ENCODE measurements at places on chromosomes 11 and 22. TPM values are rescaled to one million over a fixed set of nuclear protein-coding genes. Genes with fewer than 3 reads are reported as not detected.

Gene RAG2
- 0.09 TPM for total RNA-seq

Gene ART5
- total RNA-seq: 3.2 TPM

- DNase-seq: peak; percentile 43
Measured at GRCh38 chr11:88105951-88106350, 69.3 kb downstream of the RAB38 start.

- DNase-seq: peak; percentile 64
Measured at GRCh38 chr11:70111269-70112016, 33.3 kb downstream of the ANO1 start.

DNA sequence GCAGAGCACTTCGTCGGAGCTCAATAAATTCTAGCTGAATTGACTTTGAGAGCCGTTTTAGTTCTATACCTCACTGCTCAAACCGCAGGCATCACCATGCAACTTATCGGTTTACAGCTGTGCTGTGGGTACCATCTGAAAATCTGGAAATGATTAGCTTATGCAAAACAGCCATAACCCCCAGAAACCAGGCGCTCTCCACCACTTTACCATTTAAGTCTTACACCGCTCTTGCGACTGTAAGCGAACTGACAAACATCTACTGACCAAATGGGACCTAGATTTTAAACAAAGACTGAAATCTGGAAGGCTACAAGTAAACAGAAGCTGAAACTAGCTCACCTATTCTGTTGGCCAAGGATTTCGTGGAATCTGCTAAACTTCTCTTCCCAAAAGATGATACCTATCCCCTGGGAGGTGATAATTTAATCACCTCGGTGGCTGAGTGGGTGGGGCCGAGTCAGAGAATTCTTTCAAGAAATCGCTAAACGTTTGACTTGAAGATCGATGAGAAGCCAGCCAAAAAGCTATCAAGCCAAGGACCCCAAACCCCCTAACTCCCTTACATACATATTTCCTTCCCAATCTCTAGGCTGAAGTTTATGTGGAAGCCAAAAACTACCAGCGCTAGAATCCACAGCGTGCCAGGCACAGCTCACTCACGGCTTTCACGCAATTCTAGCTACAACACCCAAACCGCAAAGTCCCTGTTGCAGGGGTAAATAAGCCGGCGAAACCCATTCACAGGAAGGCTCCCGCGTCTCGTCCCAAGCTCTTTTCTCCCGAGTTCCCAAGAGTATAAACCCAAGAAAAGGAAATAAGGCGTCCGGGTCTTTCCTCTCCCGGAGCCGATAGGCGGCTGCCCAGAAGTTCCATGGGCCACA lies 644 bp downstream of the SPTY2D1 start:
- no peak for DNase-seq

DNA sequence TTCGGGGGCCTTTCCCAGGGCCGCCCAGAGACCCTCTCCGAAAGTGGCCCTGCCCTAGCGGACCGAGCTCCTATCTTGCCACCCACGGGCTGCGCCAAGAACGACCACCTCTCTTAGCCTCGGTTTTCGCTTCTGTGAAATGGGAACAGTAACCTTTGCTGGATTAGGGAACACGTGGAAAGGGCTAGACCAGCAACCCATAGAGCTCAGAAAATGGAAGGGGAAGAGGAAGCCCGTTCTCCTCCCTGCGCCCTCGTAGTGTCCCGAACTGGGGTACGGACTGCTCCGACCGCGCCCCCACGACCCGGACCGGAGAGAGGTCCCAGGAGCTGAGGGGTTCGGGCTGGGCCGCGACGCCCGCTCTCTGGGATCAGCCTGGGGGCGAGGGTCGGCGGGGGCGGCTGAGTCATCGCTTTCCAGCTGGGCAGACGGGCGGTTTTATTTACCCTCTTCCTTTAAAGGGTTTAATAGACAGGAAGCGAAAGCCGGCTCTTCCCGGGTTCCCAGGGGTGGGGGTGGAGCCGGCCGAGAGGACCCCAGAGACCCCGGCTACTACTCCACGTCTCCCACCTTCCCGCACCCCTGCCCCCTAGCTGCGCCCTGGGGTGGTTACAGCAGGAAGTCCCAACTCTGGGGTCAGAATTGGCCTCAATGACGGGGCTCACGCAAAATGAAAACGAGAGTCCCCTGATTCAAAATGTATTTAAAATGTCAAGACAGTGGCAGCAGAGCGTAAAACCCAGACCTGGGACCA lies 907 bp upstream of the PHLDA2 start:
- DNase-seq: no peak

GRCh38 chr22:27999876-28000275 lies 80.8 kb upstream of the PITPNB start:
- DNase-seq: no peak

DNA sequence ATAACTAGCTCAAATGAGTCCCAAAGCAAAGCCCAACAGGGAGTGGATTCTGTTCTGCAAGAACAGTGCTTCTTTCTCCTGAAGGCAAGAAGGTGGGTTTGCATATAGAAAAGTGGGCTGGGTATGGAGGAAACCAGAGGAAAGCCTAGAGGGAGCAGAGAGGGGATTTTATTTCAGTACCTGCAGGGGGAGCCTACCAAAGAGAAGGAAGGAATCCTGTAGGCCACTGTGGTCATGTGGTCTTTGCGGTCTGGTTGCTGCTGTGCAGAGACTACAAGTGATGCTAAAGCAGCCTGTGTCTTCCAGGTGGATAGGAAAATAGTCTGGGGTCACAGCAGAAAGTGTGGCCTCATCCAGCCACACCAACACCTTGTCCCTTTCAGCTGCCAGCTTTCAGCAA lies 33.2 kb upstream of the ZBTB16 start:
- no peak for DNase-seq

DNA sequence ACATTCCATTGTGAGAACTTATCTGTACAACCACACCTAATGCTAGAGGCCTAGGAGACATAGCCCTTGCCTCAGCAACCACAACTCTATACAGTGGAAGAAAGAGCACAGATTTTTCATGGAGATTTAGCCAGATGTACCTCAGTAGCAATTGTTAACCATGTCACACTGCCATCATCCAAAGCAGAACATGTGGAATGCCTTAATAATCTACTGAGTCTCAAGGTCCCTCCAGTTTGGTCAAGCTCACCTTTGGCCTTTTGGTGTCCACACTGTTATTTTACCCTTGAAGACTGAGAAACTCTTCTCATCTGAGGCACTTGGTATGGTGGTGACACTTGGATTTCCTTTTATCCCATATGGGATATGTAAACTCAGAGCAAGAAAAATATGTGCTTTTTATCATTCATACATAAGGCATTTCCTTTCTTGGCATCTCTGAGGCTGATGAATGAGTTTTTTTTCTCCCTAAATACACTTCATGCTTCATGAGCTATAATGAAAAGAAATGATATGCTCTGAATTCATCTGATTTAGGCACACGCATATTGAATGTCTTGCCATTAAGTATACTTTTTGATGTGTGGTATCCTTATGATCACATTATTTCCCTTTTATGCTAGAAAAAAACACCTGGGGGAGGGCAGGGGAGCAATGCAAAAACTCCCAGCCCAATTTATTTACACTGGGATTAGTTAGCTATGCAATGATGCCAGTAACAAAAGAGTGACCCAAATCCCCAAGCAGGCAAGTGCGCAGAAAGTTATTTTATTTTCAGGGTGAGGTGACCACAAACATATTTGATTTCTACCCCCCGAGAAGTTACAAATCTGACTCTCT lies 63.3 kb upstream of the ME3 start:
- DNase-seq: no peak

- DNase-seq: no peak
Measured at GRCh38 chr11:27234961-27235360, 128.1 kb downstream of the CCDC34 start.

- peak; percentile 78 for DNase-seq
Measured at GRCh38 chr11:124586238-124586860, 16.6 kb downstream of the OR8A1 start.

DNA sequence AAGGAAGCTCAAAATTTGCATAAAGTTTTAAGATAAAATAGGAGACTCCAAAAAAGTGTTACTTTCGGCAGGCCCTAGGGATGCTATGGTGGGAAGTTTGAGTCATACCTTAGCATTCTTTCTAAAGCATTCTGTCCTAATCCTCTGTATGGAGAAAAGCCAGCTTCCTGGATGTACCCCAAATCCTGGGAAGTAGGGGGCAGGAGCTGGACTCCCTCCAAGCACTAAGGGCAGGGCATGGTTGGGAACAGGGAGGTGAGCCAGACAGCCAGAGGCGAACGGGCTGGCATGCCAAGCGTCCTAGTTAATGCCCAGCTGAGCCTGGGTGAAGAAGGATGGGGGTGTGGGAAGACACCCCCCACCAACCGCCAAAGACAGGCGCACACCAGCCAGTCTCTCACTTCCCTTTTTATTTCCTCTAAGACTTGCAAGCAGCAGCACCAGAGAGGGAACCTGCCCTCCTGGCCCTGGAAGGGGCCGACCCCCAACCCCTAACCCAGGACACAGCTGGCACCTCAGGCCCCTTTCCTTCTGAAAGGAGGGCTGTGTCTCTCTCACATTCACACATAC lies 23.9 kb downstream of the RTN4RL2 start:
- peak; percentile 32 for DNase-seq

- no peak for DNase-seq
Measured at GRCh38 chr11:67349036-67349435, 4.3 kb downstream of the POLD4 start.
